Bronchial smooth muscle cell (primary cell): ENCODE measurements at places on chromosomes 5 and 9. TPM values are rescaled to one million over a fixed set of nuclear protein-coding genes. Genes with fewer than 3 reads are reported as not detected.

Gene NHP2
- total RNA-seq: 44.6 and 79.6 TPM in 2 replicates

Gene GABRA1
- not detected in 2 replicates for total RNA-seq

Gene CDH9
- not detected in 2 replicates for total RNA-seq

Gene FOXE1
- total RNA-seq: not detected in 2 replicates

Gene ADCY2
- total RNA-seq: under 0.01 TPM in 1 of 2 replicates, not detected in the other

Gene ENTPD8
- total RNA-seq: under 0.01 TPM in 1 of 2 replicates, not detected in the other

Gene DIRAS2
- total RNA-seq: under 0.01 and 0.09 TPM in 2 replicates

Gene TNC
- 20.2 and 81.0 TPM in 2 replicates for total RNA-seq

Gene ZNF454
- total RNA-seq: 2.8 and 3.0 TPM in 2 replicates

Gene RASEF
- 0.16 TPM in 1 of 2 replicates, not detected in the other for total RNA-seq

Gene SLC6A19
- not detected in 2 replicates for total RNA-seq

Gene SPEF2
- total RNA-seq: 1.2 and 3.5 TPM in 2 replicates

Gene CCNO
- total RNA-seq: 0.17 TPM in 1 of 2 replicates, not detected in the other

Gene CBY3
- 0.16 TPM in 1 of 2 replicates, not detected in the other for total RNA-seq

Gene PLCXD3
- total RNA-seq: under 0.01 TPM in 2 replicates

Gene NR4A3
- total RNA-seq: 0.32 and 0.43 TPM in 2 replicates

Gene ADAMTS13
- 2.5 and 3.3 TPM in 2 replicates for total RNA-seq

Gene KIF4B
- under 0.01 and 0.09 TPM in 2 replicates for total RNA-seq

Gene FBXO10
- 9.3 and 11.5 TPM in 2 replicates for total RNA-seq

Gene EXOC3
- total RNA-seq: 53.0 and 68.0 TPM in 2 replicates

Gene CAVIN4
- 0.79 and 1.6 TPM in 2 replicates for total RNA-seq

Gene RHOBTB3
- total RNA-seq: 211 and 296 TPM in 2 replicates

Gene DBH
- not detected in 2 replicates for total RNA-seq

Gene GPR150
- total RNA-seq: under 0.01 and 0.32 TPM in 2 replicates

Gene TMEM232
- total RNA-seq: 6.3 and 14.7 TPM in 2 replicates

Gene TBC1D9B
- 39.6 and 43.4 TPM in 2 replicates for total RNA-seq

Gene TGFBR1
- total RNA-seq: 25.5 and 38.3 TPM in 2 replicates

Gene TRAF1
- 2.4 and 3.8 TPM in 2 replicates for total RNA-seq

Gene LIFR
- 17.2 and 19.5 TPM in 2 replicates for total RNA-seq

Gene TSSK1B
- 0.16 and 0.26 TPM in 2 replicates for total RNA-seq

Gene IFNA21
- total RNA-seq: not detected in 2 replicates

Gene MYMK
- not detected in 2 replicates for total RNA-seq

Gene ZNF300
- total RNA-seq: 7.6 and 9.0 TPM in 2 replicates

Gene BICD2
- 38.3 and 50.4 TPM in 2 replicates for total RNA-seq

Gene CTNND2
- not detected in 2 replicates for total RNA-seq

Gene SPATA31A6
- total RNA-seq: not detected in 2 replicates

Gene IFNA17
- not detected in 2 replicates for total RNA-seq
